ENCODE measurements at places on chromosomes 11 and 22.

DNA sequence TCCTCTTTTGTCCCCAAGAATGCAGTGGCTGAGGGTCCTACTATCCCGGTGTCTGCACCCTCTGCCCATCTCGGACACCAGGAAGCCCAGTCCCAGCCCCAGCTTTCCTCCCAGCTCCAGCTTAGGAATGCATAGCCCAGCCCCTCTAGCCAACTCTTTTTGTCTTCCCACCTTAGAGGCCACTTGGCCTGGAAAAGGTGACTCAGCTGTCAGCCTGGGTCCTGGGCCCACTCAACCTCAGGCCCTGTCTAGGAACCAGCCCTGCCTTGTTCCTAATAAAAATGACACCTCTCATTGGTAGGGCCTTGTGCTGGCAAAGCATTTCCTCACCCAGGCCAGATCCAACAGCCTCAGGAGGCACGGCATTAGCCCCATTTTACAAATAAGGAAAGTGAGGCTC, 28.2 kb downstream of the PDE2A start:
- DNase-seq: no peak

DNA sequence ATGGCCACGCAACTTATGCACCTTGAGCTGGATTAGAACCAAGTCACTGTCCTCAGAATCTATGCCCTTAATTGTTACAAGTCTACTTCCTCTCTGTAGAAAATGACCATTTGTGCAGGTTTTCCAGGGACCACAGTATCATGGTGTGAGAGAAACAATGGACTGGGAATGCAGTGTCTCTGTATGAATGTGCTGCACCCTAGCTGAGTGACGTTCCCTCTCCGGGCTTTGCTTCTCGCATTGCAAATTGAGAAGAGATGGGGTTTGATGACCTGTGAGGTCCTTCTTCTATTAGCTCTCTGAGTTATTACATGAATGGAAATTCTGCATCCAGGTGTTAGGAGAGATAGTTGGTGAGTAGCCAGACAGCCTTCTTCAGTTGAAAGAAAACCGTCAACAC, 1052.3 kb downstream of the NTM start:
- DNase-seq: no peak

GRCh38 chr22:27601195-27601594, 200.4 kb downstream of the MN1 start:
- no peak for DNase-seq

DNA sequence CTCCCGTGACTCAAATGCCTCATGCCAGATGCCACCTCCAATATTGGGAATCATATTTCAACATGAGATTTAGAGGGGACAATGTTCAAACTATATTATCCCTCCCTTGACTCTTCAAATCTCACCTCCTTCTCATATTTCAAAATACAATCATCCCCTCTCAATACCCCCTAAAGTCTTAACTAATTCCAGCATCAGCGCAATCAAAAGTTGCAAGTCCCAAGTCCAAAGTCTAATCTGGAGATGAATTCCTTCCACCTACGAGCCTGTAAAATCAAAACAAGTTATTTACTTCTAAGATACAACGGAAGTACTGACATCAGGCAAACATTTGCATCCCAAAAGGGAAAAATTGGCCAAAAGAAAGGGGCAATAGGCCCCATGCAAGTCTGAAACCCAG, 67.2 kb upstream of the SC5D start:
- DNase-seq: no peak

DNA sequence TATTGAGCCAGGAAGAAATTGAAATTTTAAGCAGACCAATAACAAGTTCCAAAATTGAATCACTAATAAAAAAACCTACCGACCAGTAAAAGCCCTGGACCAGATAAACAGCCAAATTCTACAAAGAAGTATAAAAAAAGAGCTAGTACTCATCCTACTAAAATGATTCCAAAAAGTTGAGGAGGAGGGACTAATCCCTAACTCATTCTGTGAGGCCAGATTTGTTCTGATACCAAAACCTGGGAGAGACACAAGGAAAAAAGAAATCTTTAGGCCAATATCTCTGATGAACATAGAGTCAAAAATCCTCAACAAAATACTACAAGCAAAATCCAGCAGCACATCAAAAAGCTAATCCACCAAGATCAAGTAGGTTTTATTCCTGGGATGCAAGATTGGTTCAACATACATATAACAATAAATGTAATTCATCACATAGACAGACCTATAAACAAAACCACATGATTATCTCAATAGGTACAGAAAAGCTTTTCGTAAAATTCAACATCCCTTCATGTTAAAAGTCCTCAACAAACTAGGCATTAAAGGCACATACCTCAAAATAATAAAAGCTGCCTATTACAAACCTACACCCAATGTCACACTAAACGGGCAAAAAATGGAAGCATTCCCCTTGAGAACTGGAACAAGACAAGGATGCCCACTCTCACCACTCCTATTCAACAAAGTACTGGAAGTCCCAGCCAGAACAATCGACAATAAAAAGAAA, 13.1 kb downstream of the OR52A5 start:
- no peak for DNase-seq
